BJ (cell line): ENCODE measurements at places on chromosomes 12 and 14.

DNA sequence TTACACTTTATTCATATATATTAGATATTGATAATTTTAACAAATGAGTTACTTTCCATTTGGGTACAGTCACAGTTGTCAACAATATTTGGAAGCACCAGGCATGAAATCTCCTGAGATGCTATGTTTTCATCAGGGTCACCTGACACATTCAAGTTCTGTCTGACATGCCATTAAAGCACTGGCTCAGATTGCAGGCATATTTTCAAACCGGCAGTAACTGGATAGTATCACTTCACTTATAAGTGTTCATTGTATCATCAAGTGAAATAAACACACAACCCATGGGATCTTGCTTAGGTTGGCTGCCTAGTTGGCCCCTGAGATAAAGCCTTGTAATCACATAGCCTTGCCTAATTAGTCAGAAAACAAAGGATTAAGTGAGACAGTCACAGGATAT is 4.8 kb downstream of the IFNG start:
- no peak for DNase-seq

- no peak for DNase-seq
Measured at GRCh38 chr12:113273053-113273725, 51.9 kb downstream of the TPCN1 start.

GRCh38 chr14:46401066-46401465 is 250.5 kb downstream of the RPL10L start:
- DNase-seq, result no peak

GRCh38 chr14:90302529-90303303 is 29.0 kb downstream of the NRDE2 start:
- DNase-seq, result no peak

- DNase-seq, result no peak
Measured at GRCh38 chr12:104510145-104510872, 53.6 kb downstream of the CHST11 start.

DNA sequence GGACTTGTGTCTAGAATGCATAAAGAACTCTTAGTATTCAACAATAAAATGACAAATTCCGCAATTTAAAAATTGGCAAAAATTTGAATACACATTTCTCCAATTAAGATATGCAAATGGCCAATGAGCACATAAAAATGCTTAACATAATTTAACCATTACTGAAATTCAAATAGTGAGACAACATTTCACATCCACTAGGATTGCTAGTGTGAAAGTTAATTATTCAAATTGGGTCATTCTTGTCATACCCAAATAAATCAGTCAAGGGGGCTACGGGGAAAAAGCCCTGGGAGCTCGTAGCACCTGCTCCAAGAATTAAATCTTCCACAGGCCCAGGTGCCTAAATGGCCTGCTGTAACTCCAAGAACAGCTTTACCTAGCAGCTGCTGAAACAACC is 25.0 kb upstream of the C14orf132 start:
- no peak for DNase-seq
